Caco-2 (cell line): ENCODE measurements at places on chromosomes 1 and 21. TPM values are rescaled to one million over a fixed set of nuclear protein-coding genes. Genes with fewer than 3 reads are reported as not detected.
A peak's percentile ranks its signal among the peaks of the same experiment; 100 is the strongest.

The POLR3GL gene
- 2.9 and 3.4 TPM in 2 replicates for total RNA-seq

DNA sequence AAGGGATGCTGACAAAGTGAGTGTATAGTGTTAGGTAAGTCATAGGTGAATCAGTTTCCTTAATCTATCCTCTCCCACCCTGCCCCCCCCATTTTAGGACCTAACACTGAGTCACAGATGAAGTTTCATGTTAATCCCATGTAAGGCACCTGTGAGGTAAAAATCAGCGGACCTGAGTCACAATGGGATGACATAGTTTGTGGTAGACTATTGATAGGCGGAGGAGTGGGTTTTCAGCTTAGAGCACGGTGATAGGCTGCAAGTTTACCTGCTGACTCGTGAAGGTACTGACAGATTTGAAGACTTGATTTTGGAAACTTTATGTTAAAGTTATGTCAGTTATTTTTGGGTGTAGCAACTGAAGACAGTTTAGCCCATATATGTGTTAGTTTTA is 1.7 kb downstream of the TOR1AIP1 start:
- H3K27me3 ChIP-seq = no peaks in the 10 kb centered on the region
- DNase-seq = peak; percentile 28
- H3K27ac ChIP-seq = peak overlapping the region; percentile 100
- peak overlapping the region; percentile 65 for H3K4me3 ChIP-seq
- H3K36me3 ChIP-seq = peaks cover 2% of the 10 kb centered on the region; the same call in 1 of the 2 replicates

GRCh38 chr1:78432016-78432415 is 58.8 kb upstream of the PTGFR start:
- no peak for DNase-seq
- no peaks in the 10 kb centered on the region for H3K4me1 ChIP-seq
- H3K27ac ChIP-seq = no peak overlapping the region
- no peaks in the 10 kb centered on the region for H3K27me3 ChIP-seq
- no peak overlapping the region for H3K4me3 ChIP-seq

- DNase-seq = peak; percentile 56
- H3K4me3 ChIP-seq = peak overlapping the region; percentile 59
- H3K4me1 ChIP-seq = no peaks in the 10 kb centered on the region
Measured at GRCh38 chr1:200302192-200302920, 107.5 kb downstream of the ZNF281 start.

The OR2T33 gene
- not detected in 2 replicates for total RNA-seq

GRCh38 chr21:33123374-33124123 is 53.6 kb downstream of the OLIG1 start:
- peaks cover 10% of the 10 kb centered on the region; the same call in 1 of the 2 replicates for H3K4me1 ChIP-seq
- no peaks in the 10 kb centered on the region for H3K36me3 ChIP-seq
- no peak overlapping the region for H3K4me3 ChIP-seq
- no peak for DNase-seq

DNA sequence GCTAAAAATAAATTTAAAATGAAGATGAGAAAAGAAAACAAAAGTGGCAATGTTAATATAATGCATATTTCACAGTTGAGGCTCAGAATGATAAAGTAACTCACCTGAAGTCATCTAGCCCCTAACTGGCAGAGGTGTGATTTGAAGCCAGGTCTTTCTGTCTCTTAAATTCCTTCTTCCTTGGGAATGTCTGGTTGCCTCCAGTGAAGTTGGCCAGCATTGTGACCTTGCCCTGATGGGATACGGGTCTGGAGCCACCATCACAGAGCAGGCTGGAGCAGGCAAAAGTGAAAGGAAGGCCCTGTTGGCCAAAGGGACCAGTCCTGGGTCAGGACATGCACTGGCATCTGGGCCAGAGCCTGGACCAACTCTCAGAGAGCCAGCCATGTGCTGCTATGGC is 111.7 kb downstream of the EPHB2 start:
- H3K36me3 ChIP-seq = no peaks in the 10 kb centered on the region
- no peaks in the 10 kb centered on the region for H3K27me3 ChIP-seq
- no peak overlapping the region for H3K4me3 ChIP-seq

The ADAMTS5 gene
- total RNA-seq = not detected in 2 replicates
